Suppressor macrophage (primary cell): ENCODE measurements at places on chromosomes 6 and 20.

GRCh38 chr20:14566505-14566904, 229.1 kb upstream of the FLRT3 start:
- DNase-seq, result no peak

GRCh38 chr6:45170309-45170708, 157.8 kb upstream of the RUNX2 start:
- no peak for DNase-seq

DNA sequence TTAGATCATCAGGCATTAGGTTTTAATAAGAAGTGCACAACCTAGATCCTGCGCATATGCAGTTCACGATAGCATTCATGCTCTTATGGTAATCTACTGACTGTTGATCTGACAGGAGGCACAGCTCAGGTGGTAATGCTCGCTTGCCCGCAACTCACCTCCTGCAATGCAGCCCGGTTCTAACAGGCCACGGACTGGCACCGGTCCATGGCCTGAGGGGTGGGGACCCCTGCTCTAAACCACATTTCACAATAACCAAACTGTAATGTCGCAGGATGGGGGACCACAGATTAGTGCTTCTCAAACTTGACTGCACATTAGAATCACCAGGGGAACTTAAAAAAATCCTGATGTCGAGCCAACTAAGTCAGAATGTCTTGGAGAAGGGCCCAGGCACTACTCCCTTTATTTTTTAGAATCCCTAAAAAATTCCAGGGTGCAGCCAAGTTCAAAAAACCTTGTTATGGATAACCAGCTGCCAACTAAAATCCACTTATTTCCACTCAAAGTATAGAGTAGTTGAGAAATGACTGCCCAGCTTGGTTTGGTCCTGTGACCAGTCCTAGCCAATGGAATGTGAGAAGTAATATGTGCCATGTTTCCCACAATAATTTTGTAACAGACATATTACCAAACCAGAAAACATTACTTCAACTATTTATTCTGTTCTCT, 3.1 kb downstream of the SHPRH start:
- peak; percentile 10 for DNase-seq

- no peak for DNase-seq
These were observed 303.8 kb upstream of the THEMIS start for GRCh38 chr6:128204616-128205015.

GRCh38 chr6:157269261-157269794, 54.0 kb downstream of the TMEM242 start:
- no peak for DNase-seq

GRCh38 chr6:16473184-16473907, 235.0 kb downstream of the GMPR start:
- DNase-seq, result no peak

DNA sequence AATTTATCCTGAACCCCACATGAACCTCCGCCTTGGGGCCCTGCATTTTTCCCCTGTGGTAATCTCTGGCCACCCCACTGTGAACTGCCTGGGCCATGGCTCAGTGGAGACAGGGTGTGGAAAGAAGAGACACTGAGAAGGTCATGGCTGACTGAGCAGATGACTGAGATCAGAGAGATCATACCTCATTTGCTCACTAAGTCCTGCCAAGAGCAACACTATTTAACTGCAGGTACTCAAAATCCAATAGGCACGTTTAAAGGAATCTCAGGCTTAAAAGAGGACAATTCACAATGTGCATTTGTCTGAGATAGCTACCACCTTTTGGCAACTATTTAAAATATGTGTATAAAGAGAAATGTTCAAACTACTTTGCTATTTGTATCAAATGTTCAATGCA, 305.0 kb downstream of the GMDS start:
- DNase-seq, result no peak

DNA sequence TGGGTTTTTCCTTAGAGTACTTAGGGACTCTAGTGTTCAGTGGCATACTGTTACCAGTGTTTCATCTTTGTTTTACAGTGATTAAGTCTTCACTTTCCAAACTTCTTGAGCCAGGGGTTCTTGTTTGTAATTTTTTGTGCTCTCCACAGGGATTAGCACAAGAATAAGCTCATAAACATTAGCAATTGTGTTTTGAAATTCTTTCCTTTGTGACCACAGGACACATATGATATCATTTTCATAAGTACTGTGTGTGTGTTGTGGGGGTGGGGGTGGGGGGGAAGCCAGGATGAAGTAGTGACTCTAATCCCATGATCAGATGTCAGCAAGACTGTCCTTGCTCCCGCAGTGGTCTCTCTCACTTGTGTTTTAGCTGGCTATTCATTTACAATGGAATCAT, 101.5 kb upstream of the SCP2D1 start:
- DNase-seq, result peak; percentile 11

DNA sequence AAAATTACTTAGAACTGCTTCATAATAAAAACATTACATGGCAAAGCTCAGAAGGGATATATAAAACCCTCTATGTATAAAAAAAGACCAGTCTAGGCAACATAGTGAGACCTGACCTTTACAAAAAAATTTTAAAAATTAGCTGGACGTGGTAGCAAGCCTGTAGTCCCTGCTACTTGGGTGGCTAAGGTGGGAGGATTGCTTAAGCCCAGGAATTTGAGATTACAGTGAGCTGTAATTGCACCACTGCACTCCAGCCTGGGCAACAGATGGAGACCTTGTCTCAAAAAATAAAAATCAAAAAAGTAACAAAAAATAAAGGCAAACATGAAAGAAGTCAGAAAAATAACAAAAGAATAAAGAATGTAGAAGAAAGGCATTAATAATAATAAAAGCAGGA, 21.5 kb upstream of the TPD52L1 start:
- DNase-seq, result no peak

- no peak for DNase-seq
These were observed 47.2 kb downstream of the RPP40 start for GRCh38 chr6:4956625-4957024.
